ENCODE measurements at places on chromosomes 13 and 19.

DNA sequence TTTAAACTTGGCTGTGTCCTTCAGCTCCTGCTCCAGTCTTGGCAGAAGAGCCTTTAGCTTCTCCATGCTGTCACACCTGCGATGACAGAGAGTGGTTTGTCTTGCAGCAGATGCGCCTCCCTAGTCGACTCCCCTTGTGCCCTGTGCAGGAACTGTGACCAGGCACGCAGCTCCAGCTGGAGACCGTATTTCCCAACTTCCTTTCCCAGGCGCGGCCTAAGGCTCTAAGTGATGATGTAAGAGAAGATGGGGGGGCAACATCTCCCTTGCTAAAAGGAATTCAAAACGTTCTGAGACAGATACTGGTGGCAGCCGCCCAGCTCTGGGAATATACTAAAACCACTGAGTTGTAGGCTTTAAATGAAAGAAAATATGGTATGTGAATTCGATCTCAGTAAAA, 16.3 kb downstream of the DCUN1D2 start:
- DNase-seq, result peak; percentile 47

- DNase-seq, result no peak
Observed at GRCh38 chr13:48486362-48486761, 46.5 kb downstream of the RCBTB2 start.

DNA sequence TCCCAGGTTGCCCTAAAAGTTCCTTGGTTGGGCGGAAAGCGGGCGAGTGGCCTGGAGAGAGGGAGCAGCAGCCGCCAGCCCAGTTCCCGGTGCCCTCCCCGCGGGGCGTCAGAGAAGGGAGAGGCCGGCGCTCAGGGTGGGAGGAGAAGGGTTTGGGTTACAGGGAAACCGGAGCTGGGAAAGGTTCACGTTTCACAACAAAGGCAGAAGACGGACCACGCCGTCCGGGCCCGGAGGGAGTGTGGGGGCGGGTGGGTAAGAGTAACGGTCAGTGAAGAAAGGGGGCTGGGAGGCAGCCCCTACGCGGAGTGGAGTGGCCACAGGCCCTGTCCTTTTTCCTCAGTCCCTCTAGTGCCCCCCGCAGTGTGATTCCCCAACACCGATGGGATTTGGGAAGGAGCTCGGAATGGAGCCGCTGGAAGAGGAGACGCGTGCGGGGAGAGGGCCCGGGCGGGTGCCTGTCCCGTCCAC, 1.6 kb downstream of the SIX5 start:
- DNase-seq, result peak; percentile 30

- peak; percentile 97 for DNase-seq
Observed at GRCh38 chr13:44364345-44365000, 9.2 kb upstream of the SERP2 start.

GRCh38 chr19:19537075-19538048, 703 bp upstream of the CILP2 start:
- no peak for DNase-seq

- DNase-seq, result no peak
Observed at GRCh38 chr13:110924639-110924934, 9.7 kb upstream of the ANKRD10 start.

GRCh38 chr13:51881296-51881695, 19.5 kb downstream of the CCDC70 start:
- no peak for DNase-seq

- DNase-seq, result no peak
Observed at GRCh38 chr19:14809272-14810057, 25.5 kb downstream of the OR7A5 start.

GRCh38 chr13:97696921-97697320, 256.6 kb upstream of the IPO5 start:
- DNase-seq, result no peak

DNA sequence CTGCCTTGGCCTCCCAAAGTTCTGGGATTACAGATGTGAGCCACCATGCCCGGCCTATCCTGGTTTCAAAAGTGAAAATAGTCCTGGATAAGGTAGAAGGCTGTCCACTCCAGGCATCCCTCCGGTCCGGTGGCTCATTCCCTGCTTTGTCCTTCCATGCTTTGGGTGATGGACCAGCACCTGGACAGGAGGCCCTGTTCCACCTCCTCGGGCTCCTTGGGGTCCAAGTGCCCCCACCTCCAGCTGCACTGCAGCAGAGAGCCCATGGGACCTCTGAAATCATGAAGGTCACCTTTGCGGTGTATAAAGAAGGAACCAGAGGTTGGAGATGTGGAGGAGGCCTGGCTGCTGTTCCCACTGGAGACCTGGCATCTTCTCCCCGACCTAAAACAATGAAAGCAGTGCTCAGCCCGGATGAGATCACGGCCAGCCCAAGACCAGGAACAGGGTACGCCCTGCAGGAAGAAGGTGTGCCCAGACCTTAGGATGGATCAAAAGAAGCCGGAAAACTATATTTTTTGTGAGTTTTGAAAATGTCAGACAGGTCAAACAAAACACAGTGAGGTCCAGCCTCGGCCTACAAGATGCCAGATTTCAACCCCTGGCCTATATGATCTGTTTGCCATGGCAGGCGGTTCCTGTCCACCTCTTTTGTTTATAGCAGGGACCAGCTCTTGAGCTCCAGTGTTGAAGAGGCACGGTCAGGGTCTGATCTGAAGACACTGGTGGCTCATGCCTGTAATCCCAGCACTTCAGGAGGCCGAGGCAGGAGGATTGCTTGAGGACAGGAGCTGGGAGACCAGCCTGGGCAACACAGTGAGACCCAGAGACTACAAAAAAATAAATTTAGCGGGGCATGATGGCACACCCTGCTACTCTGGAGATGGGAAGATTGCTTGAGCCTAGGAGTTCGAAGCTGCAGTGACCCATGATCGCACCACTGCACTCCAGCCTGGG, 5.8 kb downstream of the LSR start:
- DNase-seq, result no peak

DNA sequence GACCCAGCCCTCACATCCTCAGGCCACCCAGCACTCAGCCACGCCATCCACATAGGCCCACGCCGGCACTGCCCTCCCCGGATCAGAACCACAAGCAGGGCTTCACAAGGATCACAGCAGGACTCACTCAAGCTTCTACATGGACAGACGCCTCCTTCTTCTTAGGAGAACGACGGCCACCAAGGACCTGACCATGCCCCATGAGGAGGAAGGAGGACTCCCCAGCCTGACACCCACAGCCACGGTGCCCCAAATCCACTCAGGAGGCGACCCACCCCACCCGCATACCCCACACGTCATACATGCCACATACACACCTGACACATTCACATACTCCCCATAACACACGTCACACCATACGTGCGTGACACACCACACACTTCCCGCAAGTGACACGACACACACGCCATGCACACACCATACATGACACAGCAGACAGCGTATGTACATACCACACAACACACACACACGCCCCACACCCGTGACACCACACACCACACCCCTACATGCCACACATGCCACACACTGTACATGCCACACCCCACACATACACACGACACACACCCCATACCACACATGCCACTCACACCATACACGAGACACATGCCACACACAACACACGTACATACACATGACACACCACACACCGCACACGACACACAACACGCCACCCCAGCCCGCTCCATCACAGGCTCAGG, 50.4 kb downstream of the MLLT1 start:
- no peak for DNase-seq

GRCh38 chr19:28318469-28319179, 894.3 kb downstream of the UQCRFS1 start:
- DNase-seq, result no peak

DNA sequence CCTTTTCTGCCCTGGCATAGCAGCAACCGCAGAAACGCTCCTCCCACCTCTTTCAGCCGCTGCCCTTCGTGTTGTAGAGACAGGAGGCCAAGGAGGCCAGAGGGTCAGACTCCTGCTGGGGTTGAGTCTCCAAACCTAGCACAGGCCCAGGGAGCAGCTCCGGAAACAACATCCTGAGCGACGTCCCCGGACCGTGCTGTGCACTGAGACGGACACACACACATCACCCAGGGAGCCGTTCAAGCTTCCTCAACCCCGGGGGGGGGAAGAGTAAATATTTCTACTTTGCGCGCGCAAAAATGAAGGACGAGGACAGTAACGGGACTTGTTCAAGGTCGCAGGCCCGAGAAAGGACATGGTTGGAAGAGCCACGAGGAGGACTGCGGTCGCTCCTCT, 657 bp downstream of the ZNF550 start:
- DNase-seq, result peak; percentile 10

DNA sequence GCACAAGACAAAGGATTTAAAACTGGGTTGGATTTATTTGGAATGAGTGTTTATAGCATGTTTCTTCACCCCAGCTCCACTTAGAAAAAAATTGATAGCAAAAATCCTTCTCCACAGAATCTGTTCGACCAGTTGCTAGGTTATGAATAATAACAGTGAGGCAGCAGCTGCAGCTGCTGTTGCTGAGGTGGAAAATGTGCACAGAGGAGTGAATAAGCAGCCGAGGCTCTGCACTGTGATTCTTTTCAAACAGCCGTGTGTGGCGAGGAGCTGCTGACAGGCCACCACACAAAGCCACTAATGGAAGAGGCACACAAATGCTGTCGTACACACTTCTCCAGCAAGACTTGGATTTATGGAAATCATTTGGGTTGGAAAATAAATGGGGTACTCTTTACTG, 6.4 kb upstream of the RASL11A start:
- no peak for DNase-seq

GRCh38 chr19:6354098-6354674, 7.1 kb upstream of the CLPP start:
- DNase-seq, result no peak

DNA sequence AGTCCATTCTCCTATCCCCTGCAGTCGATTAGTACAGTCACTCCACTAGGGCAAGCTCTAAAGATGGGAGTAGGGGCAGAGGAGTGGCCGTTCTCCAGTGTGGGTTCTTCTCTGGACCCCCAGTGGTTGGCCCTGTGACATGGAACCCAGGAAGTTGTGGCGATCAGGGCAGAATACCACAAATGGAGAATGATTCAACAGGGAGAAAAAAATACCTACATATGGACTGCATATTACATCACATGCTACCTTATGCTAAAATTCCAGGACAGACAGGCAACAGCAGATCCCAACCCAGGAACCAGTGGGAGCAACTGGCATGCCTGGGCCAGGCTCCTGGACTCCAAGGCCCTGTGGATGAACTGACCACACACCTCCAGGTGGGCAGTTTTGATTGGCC, 20.4 kb downstream of the POU2F2 start:
- no peak for DNase-seq

GRCh38 chr19:2803486-2804155, 16.0 kb upstream of the ZNF554 start:
- no peak for DNase-seq

DNA sequence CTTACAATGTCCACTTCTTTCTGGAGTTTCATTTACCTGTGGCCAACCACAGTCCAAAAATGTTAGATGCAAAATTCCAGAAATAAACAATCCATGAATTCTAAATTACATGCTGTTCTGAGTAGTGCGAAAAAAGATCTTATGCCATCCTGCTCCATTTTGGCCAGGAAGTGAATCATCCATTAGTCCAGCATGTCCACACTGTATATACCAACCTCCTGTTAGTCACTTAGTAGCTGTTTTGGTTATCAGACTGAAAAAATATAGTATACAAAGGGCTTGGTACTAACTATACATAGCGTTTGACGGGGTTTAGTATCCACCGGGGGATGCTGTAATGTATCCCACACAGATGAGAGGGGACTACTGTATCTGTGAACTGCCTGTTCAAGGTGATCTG, 618.0 kb upstream of the ARGLU1 start:
- DNase-seq, result peak; percentile 84

GRCh38 chr19:28652765-28653164, 560.2 kb downstream of the UQCRFS1 start:
- no peak for DNase-seq

DNA sequence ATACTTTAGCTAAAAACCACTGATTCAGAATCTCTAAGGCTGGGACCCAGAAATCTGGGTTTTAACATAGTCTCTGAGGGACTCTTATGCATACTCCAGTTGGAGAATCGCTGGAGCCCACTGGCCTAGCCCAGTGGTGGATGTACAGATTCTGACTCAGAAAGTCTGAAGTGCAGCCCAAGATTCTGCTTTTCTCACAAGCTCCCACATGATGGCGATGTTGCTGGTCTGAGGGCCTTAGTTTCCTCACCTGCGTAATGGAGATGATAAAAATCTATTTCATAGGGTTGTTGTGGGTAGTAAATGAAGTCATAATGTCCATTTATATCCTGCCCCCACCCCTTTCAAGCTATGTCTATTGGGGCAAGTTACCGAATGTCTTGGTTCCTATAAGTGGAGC, 7.7 kb upstream of the CDADC1 start:
- no peak for DNase-seq

- DNase-seq, result no peak
Observed at GRCh38 chr13:51331354-51331861, 8.1 kb upstream of the SERPINE3 start.

GRCh38 chr13:111967572-111968201, 99.3 kb upstream of the SOX1 start:
- no peak for DNase-seq

- no peak for DNase-seq
Observed at GRCh38 chr19:15640294-15640903, at the start of gene CYP4F3. Gene CYP4F3 (plus strand): TSS chr19:15640897. CDS start chr19:15641416, 519 bp downstream.

GRCh38 chr19:17121736-17122293, 46.2 kb downstream of the MYO9B start:
- DNase-seq, result no peak

- no peak for DNase-seq
Observed at GRCh38 chr19:32101206-32101605, 244.2 kb upstream of the ZNF507 start.

DNA sequence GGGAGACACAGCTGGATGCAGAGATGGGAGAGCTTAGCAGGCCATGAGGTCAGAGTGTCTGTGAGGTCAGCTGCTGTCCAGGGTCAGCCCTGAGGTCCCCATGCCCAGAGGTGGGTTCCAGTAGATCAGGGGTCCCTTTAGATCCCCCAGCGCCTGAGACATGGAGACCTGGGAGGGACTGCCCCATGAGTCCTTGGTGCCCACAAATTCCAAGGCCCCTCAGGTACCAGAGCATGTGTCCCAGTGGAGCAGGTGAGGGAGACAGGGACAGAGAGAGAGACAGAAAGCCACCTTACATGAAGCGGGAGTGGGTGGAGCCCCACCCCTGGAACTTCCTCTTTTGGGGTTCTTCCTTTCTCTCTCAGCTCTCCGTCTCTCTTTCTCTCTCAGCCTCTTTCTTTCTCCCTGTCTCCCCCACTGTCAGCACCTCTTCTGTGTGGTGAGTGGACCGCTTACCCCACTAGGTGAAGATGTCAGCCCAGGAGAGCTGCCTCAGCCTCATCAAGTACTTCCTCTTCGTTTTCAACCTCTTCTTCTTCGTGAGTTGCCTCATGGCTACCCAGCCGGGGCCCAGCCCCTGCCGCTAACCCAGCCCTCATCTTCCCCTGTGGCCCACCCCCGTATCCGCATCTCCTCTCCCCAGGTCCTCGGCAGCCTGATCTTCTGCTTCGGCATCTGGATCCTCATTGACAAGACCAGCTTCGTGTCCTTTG, at the start of gene CD37:
TSS of gene CD37 (plus strand) at position 336 of the 713 bp plus-strand sequence. CDS start at position 471, 135 bp downstream.
- no peak for DNase-seq

DNA sequence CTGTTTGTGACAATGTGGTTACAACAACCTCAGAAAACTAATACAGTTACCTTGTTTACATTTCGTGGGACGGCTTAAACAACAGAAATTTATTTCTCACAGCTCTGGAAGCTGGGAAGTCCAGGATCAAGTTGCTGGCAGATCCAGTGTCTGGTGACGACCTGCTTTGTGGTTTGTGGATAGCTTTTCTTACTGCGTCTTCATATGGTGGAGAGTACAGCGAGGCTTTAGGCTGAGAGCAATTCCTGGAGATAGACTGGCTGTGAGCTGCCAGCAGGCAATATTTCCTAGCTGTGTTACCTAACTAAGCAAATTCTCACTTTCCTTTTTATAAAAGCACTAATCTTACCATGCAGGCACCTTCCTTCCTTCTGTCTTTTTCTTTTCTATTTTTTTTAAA, 1203.5 kb upstream of the PRR20A start:
- no peak for DNase-seq

All from kidney capillary endothelial cell (primary cell).